ENCODE measurements at places on chromosomes 2 and 18. TPM values are rescaled to one million over a fixed set of nuclear protein-coding genes. Genes with fewer than 3 reads are reported as not detected.

HAT1 gene
- 76.0 TPM for total RNA-seq

DNA sequence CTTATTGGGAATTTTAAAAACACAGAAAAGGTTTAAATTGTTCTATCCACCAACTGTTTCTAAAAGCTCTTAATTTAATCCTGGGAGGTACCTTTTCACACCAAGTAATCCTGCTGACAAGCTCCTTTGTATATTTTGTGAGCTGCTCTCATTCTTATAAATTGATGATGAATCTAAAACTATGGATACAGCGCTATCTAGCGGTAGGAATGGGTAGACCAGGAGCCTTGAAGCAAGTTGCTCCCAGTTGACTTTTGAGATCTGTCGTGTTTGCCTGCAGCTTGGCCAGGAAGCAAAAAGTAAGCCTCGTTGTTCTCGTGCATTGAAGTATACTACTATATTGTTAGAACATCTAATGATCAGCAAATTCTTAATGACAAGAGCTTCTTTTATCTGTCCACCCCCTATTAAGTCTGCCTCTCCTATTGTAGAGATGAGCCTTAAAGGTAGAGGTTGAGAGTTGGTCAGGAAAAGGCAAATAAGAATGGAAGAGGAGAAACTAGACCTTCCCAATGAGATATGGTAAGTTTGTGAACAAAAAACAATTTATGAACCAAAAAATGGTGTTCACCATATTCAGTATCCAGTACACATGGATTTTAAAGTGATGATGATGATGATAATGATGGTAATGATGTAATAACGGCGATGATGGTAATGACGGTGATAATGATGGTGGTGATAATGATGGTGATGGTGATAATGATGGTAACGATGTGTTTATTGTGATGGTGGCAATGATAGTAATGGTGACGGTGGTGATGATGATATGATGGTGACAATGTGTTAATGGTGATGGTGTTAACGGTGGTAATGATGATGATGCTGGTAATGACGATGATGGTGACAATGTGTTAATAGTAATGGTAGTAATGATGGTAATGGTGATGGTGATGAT lies 212.1 kb upstream of the NCKAP5 start:
- peak; percentile 78 for DNase-seq

DNA sequence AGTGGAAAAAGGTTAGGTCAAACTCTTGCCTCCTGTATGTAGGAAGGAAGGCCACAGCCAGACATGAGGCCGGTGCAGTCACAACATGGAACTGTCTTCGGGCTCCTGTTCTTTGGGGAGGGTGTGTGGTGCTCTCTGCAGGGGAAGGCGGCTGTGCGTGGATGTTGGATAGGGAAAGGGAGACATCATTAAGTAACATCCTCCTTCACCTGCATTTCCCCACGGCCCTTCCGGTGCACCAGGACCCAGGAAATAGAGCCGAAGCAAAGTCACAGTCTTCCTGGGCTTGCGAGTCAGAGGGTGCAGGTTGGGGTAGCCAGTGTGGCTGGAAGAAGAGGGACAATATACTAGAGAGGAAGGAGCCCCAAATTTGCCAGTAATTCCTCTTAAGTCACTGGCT lies 78.9 kb upstream of the SMAD7 start:
- no peak for DNase-seq

DSC3 gene
- 0.11 TPM for total RNA-seq

SP5 gene
- not detected for total RNA-seq

DNA sequence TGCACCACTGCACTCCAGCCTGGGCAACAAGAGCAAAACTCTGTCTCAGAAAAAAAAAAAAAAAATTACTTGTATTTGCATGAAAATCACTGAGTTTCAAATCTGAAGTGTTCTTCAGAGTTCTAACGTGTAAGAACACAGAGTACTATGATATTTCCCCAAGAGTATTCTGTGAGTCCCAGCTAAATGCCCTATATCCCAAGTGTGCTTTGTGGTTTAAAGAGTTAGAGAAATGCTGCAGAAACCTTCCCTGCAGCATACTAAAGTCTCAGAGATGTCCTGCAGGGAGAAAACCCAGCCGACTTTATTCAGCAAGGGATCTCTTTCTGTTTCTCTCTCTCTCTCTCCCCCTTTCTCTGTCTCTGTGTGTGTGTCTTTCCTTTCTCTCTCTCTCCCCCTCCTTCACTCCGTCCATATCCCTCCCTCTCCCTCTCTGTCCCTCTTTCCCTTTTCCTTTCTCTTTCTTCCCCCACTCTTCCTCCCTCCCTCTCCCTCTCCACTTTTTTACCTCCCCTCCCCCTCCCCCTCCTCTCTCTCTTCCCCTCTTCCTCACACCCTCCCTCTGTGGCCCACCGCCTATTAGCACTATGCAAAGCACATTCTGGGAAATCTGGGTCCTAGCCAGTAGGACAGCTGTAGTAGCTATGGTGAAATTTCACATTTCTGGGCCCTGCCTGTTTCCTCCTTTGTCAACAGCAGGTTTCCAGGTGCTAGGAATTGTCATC lies 54.2 kb downstream of the ACTR2 start:
- DNase-seq, result no peak

DNA sequence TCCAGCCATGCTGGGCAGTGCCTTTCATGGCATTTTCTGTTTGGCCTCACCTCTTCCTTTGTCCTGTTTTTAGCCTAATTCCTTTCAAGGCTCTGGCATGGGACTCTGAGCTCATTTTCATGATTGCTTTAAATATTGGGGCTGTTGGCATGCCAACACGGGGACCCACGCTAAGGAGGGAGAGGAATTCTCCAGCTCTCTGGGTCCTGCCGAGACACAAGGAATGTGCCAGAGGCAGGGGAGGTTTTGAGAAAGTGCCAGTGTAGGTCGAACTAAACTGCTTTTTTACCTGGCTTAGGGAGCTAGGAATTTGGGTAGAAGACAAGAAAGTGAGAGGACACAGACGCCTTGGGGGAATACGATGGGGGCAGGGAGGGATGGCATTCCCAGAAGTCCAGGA lies 42.3 kb downstream of the RPL37A start:
- DNase-seq, result no peak

DNA sequence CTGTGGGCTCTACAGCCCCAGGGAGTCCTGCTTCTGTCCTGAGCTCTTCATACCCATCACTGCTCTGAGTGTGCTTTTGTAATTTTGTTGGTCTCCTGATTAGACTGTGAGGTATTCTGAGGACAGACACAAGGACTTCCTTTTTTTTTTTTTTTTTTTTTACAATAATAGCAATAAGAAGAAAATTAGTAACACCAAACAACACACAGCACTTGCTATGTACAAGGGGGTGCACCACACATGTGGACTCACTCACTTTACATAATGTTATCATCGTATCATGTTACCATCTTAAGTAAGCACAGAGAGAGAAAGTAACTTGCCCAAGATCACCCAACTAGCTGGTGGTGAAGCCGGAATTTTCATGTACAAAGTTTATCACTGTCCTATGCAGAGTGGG lies 34.6 kb downstream of the MBP start:
- no peak for DNase-seq

GRCh38 chr18:75433098-75433497 lies 5.6 kb upstream of the SMIM21 start:
- no peak for DNase-seq

GRCh38 chr2:119207447-119207846 lies 16.2 kb upstream of the STEAP3 start:
- no peak for DNase-seq

DNA sequence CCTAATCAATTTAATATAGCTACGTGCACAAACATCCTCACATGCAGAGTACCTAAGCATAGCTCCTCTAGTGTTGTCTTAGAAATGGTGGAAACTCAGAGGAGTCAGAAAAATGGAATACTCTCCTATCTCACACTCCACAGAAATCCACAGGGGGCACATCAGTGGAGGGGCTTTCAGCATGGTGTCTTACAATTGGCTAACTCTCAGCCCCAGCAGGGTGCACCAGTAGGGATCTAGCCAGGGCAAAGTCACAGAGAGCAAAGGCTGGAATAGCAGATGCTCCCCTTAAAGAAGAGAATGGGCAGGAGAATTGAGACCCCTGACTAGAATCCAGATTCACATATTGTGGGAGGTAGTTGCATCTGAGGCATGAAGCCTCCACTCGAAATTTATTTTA lies 135.7 kb downstream of the MAIP1 start:
- DNase-seq, result no peak

DNA sequence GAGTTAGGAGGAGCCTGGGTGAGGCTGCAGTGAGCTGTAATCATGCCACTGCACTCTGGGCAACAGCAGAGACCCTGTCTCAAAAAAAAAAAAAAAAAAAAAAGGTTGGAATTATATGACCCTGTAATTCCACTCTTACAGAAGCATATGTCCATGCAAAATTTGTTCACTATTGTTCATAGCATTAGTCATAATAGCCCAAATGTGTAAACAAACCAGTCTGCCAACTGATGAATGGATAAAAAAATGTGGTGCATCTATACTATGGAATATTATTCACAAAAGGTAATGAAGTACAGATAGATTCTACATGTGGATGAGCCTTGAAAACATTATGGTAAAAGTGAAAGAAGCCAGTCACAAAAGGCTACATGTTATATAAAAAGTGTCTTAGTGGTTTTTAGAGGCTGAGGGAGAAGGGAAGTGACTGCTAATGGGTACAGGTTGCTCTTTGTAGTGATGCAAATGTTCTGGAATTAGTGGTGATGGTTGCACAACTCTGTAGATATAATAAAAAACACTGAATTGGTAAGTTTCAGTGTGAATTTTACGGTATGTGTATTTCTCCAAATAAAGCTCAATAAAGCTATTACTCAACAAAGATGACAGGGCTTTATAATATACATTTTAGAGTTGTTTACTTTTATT lies 9.4 kb downstream of the COA5 start:
- no peak for DNase-seq

- peak; percentile 72 for DNase-seq
Observed at GRCh38 chr18:46536215-46536874, 120.7 kb downstream of the LOXHD1 start.

- DNase-seq, result peak; percentile 65
Observed at GRCh38 chr2:240138254-240138984, 2.0 kb downstream of the OTOS start.

REG3G gene
- total RNA-seq, result 0.23 TPM

- DNase-seq, result no peak
Observed at GRCh38 chr2:144464730-144465129, 55.2 kb downstream of the ZEB2 start.

- no peak for DNase-seq
Observed at GRCh38 chr2:59019566-59020159, 778.5 kb upstream of the FANCL start.

NPPC gene
- not detected for total RNA-seq

TCF23 gene
- total RNA-seq, result not detected

DNA sequence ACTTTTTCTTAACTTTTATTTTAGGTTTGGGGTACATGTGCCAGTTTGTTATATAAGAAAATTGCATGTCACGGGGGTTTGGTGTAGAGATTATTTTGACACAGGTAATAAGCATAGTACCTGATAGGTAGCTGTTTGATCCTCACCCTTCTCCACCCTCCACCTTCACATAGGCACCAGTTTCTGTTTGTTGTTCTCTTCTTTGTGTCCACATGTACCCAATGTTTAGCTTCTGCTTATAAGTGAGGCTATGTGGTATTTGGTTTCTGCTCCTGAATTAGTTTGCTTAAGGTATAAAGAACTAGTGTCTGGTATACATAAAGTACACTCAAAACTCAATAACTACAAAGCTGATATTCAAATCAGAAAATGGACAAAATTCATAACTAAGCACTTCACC lies 654.6 kb upstream of the LINC00305 start:
- DNase-seq, result no peak

TNFRSF11A gene
- total RNA-seq, result 9.8 TPM

GRCh38 chr2:157032017-157032416 lies 225.5 kb upstream of the GALNT5 start:
- peak; percentile 97 for DNase-seq

- peak; percentile 25 for DNase-seq
Observed at GRCh38 chr18:1914489-1914888, 656.8 kb downstream of the METTL4 start.

SPTBN1 gene
- total RNA-seq, result 89.9 TPM

DNA sequence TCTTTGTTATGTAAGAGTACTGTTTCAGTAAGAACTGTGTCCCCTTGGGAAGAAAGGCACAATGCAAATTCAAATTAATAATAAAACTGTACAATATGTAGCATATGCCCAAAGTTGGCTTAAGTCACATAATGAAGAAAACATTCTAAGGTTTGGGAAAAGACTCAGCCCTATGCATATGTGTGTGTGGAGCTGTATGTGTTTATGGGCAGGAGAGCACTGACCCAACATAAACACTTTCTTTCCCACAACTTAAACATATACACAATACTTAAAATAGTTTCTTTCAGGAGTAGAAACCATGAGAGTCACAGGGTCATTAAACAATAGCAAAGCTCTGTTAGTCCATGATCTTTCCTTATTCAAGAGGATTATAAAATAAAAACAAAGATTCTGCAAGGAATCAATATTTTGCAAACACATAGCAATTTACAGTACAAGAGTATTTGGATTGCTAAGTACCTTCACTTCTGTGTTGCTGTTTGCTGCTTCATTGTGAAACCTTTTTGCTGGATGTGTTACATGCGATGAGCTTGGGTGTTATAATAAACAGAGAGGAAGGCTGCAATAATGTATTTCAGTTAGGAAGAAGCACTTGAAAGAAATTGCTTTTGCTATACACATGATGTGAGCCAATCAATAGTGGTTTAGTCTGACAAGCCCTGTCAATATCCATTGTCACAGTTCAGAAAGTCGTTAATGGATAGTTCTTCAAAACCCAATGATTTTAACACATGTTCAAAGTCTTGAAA lies 347.3 kb downstream of the ARHGAP15 start:
- no peak for DNase-seq

DNA sequence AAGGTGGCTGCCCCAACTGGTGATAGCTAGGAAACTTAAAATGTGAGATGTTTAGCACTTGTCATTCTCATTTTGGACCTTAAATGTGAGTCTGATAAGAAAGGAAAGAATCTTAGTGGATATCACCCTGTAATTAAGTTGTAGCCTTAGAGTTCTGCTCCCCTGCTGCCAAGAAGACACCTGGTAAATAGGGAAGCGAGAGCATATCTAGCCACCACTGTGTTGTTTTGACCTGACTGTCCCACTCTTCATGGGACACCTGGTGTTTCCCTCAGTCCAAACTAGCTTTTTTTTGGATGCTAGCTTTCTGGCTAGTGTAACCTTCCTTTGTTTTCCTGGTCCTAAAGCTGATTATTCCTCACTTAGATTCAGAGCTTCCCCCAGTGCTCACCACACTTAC lies 357.6 kb downstream of the RAD51AP2 start:
- no peak for DNase-seq

- DNase-seq, result peak; percentile 91
Observed at GRCh38 chr2:215711471-215712034, 275.7 kb upstream of the FN1 start.

CFC1 gene
- total RNA-seq, result not detected

CLEC4F gene
- not detected for total RNA-seq

TRPM8 gene
- 0.07 TPM for total RNA-seq

- no peak for DNase-seq
Observed at GRCh38 chr2:26583381-26583911, 57.7 kb downstream of the CIB4 start.

GRCh38 chr2:191127235-191127634 lies 23.6 kb downstream of the STAT4 start:
- DNase-seq, result no peak

- DNase-seq, result no peak
Observed at GRCh38 chr2:17638196-17638743, 97.8 kb downstream of the VSNL1 start.

GRCh38 chr2:16639431-16639830 lies 26.2 kb downstream of the CYRIA start:
- no peak for DNase-seq
